ENCODE measurements at places on chromosomes 3 and 15.

DNA sequence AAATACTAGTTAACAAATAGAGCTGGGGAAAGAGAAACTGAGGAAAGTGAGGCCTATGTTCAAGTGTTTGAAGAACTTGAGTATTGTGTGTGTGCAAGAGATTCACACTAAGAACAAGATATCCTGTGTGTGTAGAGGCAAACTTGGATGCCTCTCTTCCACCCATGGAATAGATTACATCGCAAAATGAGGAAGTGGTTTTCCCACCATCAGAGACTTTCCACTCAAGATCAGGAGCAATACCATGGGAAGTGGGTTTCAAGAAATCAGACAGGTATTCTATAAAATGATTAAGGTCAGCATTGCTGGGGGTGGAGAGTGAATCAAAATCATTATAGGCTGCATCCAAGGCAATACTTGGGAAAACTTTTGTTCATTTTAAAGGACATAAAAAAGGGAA, 308.0 kb downstream of the FGF12 start:
- no peak for DNase-seq

DNA sequence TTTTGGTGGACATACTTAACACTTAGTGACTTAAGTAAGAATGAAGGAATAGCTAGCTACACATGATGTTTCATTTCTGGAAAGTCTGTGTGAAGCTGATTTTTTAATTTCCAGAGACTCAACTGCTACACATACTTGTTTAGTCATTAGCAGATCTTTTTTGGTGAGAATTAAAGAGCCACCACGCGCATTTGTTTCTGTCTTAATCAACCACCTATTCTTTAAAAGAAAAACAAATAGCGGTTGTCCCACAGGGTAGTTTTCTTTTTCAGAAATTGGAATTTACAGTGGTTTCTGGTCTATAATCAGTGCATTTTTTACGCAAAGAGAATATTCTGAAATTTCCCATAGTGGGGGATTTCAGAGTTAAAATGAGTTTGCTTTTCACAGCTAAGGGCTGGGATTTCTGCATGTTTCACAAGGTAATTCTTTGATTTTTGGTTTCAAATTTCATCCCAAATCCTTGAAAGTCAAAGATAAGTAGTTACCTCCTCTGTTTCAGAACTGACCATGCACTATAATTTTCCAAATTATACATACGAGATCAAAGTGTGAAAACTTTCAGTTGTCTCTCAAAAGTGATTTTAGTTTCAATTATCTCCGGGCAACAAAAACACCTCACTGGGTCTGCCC, 631.0 kb upstream of the GRM7 start:
- DNase-seq: no peak

- no peak for DNase-seq
Measured at GRCh38 chr3:179156170-179156569, 8.0 kb downstream of the PIK3CA start.

DNA sequence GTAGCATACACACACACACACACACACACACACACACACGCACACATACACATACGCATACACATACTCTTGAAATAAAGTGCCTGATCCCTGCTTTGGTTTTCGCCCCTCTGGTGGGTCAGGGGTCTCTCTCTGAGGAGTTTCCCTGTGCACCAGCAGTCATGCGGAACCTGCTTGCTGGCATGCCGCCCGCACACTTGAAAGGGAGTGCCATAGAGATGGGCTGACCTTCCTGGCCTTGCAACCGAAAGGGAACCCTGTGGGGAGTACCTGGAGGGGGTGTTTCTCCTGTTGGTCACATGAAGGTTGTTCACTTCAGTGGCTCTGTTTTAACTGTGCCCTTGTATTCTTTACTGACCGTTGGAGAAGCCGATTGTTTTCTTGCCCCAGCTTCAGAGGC, 752.3 kb downstream of the NR2F2 start:
- no peak for DNase-seq

GRCh38 chr15:98824595-98824994, 176.3 kb downstream of the IGF1R start:
- DNase-seq: no peak

DNA sequence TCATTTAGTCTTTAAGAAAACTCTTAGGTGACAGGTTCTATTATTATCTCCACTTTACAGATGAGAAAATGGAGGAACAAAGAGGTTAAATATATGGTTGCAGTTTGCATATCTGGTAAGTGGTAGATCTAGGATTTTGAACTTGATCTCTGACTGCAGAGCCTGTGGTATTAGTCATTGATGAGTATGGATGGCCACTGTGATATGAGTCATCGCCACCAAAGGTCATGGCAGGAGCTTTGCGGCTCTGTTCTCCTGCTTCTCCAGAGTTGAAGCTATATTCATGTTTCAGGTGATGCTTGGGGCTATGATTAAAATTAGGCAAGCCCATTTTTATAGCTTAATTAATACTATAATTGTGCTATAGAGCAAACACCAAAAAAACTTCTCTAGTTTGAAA, 306.2 kb upstream of the DPPA4 start:
- no peak for DNase-seq

GRCh38 chr3:47503033-47503432, 10.5 kb downstream of the ELP6 start:
- no peak for DNase-seq

- DNase-seq: no peak
Measured at GRCh38 chr3:49022688-49023171, 809 bp downstream of the NDUFAF3 start.

Data from GM13977 (cell line).